ENCODE measurements at places on chromosomes 6 and 20.

DNA sequence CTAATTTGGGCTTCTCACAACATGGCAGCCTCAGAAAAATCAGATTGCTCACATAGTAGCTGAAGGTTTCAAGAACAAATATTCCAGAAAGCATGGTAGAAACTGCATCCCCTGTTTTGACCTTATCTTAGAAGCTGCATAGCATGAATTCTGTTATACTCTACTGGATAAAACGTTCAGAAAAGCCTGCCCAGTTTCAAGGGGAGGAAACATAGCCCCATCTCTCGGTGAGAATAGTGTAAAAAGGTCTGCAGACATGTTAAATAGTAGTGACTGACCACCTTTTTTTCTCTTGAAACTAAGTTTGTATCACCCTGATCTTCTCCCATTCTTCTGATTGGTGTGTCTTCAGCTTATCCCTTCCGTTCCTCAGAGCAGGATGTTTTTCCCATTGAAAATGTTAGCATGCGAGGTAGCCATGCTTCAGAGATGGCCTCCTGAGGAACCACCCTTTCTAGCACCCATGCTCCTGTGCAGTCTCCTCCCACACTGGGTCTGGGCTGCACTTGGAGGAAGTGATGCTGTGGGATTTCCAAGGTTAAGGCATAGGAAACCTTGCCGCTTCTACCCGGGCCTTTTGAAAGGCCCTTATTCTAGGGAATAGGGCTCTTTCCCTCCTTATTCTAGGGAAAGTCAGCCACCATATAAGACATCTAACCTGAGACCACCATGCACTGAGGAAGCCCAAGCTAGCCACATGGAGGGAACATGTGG is 50.1 kb downstream of the MARCKS start:
- DNase-seq, result peak; percentile 12

GRCh38 chr6:137414599-137414998 is 79.6 kb downstream of the OLIG3 start:
- no peak for DNase-seq

GRCh38 chr20:62104791-62105345 is 17.4 kb upstream of the LSM14B start:
- no peak for DNase-seq

DNA sequence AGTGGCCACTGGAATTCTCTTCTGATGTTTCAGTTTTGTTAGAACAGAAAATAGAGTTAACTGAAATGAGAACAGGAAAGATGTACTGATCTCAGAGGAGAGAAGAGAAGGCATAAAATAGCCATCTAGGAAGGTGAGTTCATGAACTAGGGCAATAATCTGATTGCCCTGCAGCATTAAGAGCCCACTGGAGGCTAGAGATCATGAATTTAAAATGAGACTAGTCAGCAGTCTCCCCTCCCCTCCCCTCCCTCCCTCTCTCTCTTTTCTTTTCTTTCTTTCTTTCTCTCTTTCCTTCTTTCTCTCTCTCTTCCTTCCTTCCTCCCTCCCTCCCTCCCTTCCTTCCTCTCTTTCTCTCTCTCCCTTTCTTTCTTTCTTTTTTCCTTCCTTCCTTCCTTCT is 28.9 kb downstream of the GPRC6A start:
- DNase-seq, result no peak

- DNase-seq, result no peak
Measured at GRCh38 chr6:55835220-55835619, 40.2 kb downstream of the BMP5 start.

DNA sequence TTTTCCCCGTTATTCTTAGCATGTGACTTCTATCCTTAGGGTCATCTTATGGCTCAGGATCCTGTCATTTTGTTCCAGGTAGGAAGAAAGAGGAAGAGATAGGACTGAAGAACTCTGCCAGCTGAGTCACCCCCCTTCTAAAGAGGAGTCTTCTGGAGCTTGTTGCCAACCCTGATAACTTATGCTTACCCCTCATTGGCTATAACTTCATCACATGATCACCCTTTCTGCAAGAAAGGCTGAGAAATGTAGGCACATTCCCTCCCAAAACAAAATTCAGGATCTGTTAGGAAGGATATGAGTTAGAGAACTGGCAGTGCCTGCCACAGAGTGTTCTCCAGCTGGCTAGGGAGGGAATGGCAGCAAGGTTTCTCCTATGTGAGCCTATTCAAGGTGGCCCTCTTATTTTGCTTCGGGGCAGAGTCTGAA is 35.6 kb downstream of the ARFGEF2 start:
- no peak for DNase-seq

DNA sequence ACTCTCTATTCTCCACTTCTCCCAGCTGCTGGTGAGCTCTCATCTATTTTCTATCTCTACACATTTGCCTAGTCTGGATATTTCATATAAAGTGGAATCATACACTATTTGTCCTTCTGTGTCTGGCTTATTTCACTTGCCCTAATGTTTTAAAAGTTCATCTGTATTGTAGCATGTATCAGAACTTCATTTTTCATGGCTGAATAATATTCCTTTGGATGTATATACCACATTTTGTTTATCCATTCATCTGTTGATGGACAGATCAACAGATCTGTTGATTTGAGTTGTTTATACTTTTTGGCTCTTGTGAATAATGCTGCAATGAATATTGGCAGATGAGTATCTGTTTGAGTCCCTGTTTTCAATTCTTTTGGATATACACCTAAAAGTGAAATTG is 49.6 kb downstream of the NHLRC1 start:
- DNase-seq, result no peak

GRCh38 chr20:56572172-56572571 is 39.1 kb downstream of the FAM209B start:
- DNase-seq, result no peak

DNA sequence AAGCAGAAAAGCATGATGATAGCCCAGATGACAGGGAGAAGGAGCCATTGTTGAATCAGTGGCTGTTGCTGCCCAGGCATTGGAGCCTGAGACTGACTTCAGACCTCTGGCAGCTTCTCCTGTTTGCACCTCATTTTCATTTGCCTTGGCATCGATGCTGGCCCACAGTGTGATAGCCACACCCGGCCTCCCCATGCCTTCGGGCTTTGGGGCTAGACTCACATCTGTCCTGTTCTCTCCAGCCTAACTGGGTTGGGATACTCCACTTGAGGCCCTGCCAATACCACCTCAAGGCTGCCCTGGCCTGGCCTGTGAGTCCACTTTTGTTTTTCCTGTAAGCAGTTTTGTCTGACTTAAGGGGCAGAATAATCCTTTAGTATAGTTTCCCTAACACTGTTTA is 140.4 kb downstream of the UST start:
- DNase-seq, result no peak

Data from NAMALWA (cell line).